NCI-H2029 treated with DMSO at 0.1 percent for 48 hours (cell line): ENCODE measurements at places on chromosomes 3 and 15.

DNA sequence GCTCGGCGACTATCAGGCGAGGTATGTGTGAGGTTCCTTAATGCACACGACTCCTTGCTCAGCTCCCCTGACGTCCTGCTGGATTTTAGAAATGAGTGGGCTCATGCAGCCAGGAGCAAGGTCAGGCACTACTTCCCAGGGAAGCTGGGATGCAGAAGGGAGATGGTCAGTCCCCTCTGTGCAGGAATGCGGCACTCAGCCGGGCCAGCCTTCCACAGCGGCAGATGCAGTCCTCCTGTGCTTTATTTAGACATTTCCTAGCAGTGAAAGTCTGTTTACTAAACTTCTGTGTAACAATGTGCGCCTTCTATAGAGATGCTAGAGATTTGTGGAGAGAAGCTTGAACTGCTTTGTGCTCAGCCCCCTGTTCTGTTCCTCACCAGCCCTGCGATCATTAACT, 252.1 kb downstream of the SLCO3A1 start:
- DNase-seq, result no peak

DNA sequence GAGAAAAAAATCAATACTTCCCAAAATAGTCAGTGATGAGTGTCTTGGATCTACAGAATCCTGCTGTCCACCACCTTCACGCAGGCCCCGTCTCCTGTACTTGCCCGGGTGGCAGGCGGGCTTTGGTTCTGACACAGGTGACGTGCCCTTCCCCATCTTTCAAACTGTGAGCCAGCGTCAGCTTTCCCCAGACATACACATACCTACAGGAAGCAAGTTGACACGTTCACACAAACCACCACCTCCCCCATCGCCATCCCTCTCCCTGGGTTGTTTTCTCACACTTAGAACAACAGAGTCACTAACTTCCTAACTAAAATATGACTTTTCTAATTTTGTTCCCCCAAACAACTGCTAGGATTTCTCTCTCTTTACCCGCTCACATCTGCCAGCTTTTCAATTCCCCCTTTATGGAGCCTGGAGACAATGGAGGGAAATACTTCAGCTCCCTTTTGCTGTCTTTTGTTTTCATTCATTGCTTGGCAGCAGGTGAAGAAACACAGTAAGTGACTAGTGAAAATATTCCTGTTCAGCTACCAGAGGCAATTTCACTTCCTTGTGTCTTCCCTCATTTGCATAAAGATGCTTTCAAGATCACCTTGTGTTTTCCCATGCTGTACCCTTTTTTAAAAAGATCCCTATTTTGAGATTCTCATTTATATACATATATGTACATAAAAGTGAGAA, 248.3 kb downstream of the SLCO3A1 start:
- DNase-seq, result no peak

DNA sequence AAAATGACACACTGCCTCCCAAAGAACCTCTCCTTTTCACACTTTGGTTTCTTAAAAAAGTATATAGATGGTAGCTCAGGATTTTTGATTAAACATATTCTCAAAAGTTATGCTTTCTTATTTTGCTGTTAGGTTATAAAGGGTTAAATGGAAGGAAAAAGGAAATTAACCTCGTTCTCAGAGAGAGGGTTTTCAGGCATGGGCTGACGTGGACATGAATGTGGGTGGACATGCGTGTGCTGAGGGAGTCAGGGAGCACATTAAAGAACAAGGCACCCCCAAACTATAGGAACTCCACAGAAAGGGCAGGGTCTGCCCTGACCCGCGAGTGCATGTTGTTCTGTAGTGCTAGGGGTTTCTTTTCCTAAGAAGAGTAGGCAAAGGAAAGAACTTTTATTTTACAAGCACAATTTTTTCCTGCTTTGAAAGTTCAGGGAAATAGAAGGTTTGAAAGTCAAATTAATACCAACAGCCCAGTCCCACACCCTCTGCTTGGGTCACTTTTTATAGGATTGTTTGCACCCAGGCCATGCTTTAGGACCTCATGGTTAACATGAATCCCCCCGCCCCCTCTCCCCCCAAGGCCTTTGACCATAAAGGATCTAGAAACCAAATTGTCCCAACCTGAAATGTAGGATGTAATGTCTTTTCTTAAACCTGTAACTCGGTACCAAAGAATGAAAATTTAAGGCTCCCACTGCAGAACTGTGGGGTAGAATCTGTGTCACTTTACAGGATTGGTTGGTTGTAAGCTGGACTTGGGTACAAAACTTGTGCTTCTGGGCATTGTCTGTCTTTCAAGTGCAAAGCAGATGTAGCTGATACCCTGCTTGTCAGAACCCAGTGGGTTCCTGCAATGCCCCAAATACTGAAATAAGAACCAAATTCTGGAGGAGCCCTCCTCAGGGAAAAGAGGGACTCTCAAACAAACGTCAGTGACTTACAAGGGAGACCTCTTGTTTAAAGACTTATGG, 58.5 kb upstream of the CCR4 start:
- no peak for DNase-seq

- no peak for DNase-seq
These were observed 114.6 kb upstream of the GALNT15 start for GRCh38 chr3:16059711-16060357.

DNA sequence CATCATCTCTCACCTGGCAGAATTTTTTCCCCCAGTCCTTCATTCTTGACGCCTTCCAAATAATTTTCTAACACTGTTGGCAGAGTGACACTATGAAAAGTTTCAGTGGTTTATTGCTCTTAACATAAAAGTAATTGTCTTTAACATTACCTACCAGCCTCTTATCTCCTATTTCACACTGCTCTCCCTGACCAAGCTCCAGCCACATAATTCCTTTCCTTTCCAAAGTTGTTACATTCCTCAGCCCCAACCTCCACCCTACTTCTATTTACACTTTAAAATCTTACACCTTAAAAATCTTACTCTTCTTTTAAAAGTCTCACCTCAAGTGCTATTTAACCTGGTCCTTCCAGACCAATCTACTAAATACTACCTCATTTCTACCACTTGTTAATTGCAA, 2.8 kb downstream of the DPPA4 start:
- no peak for DNase-seq

GRCh38 chr3:187062526-187063177, 76.6 kb downstream of the RPL39L start:
- no peak for DNase-seq

- no peak for DNase-seq
These were observed 32.2 kb downstream of the MCTP2 start for GRCh38 chr15:94263341-94264273.

DNA sequence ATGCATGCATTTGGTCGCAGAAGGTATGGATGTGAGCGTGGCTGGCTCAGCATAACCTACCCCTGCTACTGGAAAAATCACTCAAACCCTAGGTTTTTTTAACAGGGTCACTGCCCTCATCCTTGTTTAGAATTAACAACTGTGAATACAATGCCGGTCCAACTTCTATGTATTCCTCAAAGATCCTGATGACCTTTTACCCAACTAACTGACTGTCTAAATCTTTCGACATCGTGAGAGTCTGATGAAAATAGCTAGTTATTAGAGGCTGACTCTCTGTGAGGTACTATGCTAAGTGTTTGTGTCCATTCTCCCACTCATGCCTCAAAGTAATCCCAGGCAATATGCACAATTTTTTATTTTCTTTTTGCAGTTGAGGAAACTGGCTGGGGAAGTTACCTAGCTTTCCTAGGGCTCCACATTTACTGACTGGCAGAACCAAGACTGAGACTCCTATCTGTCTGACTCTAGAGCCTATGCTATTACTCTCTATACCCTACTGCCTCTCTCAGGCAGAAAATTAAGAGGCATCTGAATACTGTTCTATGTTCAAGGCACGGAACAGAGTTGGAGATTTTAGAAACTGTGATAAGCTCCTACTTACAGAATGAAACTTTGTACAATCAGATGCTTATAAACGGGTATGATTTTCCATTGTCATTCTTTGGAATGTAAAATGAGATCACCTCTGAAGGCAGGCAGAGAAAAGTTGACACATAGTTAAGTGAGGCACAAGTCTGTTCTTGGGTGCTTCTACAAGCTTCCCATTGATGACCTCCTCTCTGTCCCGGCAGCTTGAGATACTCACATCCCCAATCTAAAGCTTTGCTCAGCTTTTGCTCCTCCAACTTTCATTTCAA, 56.4 kb downstream of the FILIP1L start:
- DNase-seq, result no peak

GRCh38 chr15:101498076-101498716, 8.7 kb upstream of the PCSK6 start:
- no peak for DNase-seq
